Stimulated activated CD4-positive, alpha-beta T cell treated with anti-CD3 and anti-CD28 coated beads, TNF-alpha, amount 100 ng/mL, for 48 hours (primary cell): ENCODE measurements at places on chromosomes 12 and 14.

GRCh38 chr12:240566-240965, 22.1 kb downstream of the SLC6A13 start:
- no peak for DNase-seq

DNA sequence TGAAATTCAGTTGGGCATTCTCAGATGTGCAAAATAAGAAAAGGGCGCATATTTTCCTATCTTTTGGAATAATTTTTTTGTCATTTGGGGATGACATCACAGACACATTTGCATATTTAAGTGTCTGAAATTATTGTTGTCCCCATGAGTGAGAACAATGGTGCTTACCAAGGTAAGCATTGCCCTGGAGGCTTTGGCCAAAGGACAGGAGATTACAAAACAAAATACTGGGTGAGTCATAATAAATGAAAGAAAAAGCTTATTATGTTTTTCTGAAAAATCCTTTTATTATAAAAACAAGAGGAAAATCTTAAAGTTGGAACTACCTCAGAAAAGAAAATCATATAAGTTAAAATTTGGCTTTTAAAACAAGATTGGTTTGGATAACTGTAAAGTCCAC, 254.9 kb downstream of the BTG1 start:
- DNase-seq = no peak

GRCh38 chr14:69876221-69876847, 2.9 kb upstream of the SMOC1 start:
- DNase-seq = no peak

DNA sequence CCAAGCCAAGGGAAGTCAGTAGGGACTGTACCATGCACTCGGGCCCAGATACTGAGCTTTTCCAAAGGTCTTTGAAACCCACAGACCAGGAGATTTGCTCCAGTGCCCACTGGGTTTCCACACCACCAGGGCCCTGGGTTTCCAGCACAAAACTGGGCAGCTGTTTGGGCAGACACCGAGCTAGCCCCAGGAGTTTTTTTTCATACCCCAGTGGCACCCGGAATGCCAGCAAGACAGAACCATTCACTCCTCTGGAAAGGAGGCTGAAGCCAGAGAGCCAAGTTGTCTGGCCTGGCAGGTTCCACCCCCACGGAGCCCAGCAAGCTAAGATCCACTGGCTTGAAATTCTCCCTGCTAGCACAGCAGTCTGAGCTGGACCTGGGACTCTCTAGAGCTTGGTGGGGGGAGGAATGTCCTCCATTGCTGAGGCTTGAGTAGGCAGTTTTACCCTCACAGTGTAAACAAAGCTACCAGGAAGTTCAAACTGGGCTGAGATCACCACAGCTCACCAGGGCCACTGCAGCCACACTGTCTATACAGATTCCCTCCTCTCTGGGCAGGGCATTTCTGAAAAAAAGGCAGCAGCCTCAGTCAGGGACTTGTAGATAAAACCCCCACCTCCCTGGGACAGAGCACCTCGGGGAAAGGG, 793.7 kb downstream of the RPS29 start:
- no peak for DNase-seq

DNA sequence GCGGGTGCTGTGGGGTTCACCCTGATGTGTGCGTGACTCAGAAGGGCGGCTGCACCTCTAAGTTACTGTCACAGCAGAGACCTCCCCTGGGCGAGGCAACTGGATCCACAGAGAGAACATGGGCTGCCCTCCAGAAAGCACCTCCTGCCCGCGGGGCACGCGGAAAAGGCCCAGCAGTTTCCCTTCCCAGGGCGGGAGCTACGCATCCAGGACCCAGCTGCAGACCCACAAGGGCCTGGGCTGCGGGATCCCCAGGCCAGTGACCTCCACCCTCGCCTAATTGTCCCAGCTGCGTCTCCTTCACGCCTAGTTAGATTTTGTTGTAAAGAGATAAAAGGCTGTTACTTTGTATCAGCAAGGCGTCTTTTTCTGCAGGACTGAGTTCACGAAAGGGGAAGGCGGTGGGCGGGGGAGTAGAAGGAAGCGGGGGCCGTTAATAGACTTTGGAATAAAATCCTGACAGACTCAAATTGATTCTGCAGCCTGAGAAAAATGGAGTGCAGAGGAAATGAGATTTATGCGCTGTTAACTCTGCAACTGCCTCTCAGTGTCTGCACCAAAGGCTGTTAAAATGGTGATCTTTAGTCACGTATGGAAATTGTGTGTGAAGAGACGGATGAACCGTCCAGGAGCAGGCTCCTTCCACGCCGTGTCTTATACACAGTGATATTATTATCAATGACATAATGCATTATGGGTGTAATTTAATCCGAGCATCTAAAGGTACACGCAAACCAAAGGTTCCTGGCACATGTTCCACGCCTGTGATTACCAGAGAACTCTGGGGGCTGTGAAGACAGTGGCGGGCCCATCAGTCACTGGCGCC, 65.9 kb upstream of the FBRSL1 start:
- no peak for DNase-seq

DNA sequence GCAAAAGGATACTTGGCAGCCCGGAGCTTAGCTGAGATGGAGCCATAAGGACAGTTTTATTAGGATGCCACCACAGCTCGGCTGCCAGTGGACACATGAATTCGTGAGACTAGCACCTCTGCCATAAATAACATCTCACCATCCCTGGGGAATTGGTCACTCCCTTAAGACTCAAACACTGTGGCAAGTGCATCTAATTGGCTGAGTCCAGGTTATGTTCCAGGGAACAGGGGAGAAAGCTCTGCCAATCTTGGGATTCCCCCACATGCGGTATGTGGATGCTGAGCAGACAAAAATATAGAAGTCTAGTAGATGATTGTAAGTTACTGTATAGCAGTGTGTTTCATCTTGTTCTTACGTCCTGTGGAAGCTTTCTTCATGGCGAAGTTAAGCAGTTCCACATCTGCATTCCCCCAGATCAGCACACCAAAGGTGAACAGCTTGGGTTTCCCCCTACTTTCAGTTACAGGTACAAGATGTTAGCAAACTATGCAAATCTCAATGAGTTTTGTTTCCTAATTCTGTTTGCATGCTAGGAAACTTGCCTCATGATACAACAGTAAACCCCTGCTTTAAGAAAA, 131.1 kb downstream of the ETV6 start:
- no peak for DNase-seq

GRCh38 chr12:49230805-49231194, 34.1 kb upstream of the TUBA1C start:
- no peak for DNase-seq

DNA sequence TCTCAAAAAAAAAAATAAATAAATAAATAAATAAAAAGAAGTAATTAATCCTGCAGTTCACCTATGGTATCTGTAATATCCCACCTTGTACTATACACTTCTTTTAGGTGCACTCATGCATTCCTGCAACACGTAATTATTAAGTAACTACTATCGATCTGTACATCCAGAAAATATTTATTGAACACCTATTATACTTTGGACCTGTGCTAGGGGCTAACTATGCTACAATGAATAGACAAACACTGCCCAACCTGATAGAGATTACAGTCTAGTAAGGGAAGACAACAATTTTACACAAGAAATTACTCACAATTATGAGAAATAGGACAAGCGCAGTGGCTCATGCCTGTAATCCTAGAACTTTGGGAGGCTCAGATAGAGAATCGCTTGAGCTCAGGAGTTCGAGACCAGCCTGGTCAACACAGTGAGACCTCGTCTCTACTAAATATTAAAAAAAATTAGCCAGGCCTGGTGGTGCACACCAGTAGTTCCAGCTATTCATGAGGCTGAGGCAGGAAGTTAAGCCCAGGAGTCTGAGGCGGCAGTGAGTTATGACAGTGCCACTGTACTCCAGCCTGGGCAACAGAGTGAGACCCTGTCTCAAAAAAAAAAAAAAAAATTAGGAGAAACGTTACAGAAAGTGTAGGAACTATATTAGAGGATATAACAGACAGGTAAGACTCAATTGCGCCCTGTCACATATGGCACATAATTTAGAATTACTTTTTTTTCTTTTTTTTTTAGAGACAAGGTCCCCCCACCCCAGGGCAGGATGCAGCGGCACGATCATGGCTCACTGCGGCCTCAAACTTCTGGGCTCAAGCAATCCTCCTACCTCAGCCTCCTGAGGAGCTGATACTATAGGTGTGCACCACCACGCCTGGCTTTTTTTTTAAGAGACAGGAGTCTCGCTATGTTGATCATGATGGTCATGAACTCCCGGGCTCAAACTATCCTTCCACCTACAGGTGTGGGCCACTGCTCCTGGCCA, 1.2 kb downstream of the NRDE2 start:
- no peak for DNase-seq

DNA sequence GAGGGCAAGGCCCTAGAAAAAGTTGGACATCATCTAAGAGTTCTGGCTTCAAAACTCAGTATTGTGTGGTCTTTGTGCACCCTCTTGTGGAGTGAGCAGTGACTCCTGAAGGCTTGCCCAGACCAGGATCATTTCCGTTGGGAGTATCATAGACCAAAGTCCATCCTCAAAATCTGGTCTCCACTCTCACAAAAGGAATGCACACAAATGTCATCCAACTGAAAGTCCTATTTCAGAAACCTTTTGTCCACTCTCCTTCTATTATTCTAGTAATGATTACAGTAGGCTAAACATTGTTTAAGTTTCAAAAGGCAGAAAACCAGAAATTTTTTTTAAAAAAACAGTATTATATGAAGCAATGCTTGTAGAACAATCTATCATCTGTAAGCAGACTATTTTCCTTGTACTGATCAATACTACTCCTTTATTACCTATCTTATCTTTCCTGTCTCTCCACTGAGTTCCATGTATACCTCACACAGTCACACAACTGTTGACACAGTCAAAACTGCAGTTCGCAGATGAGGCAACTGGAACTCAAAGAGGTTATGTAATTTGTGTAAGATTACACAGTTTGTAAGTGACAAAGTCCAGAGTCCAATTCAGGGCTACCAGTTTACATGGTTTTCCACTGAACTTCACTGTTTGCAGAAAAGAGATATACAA, 41.4 kb downstream of the COX16 start:
- no peak for DNase-seq

- no peak for DNase-seq
These were observed 198.6 kb downstream of the CCDC91 start for GRCh38 chr12:28388879-28389278.

DNA sequence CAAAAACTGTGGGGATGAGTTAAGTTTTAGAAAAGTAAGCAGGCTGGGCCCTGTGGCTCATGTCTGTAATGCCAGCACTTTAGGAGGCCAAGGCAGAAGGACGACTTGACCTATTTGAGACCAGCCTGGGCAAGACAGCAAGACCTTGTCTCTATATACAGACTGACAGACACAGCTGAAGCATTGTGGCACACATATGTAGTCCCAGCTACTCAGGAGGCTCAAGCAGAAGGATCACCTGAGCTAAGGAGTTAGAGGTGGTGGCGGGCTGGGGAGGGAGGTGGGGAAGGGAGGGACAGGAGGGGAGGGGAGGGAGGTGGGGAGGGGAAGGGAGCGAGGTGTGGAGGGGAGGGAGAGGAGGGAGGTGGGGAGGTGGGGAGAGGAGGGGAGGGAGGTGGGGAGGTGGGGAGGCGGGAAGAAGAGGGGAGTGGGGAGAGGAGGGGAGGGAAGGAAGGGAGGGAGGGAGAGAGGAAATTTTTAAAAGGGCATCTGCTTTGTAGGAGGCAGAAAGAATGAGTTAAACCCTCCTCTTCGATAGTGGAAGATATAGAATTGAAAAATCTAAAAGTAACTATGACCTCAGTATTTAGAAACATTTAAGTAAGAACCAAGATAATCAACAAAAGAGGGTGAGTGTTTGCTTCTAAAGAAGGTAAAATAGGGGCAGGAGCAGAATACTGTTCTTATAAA, 30.9 kb downstream of the MED13L start:
- DNase-seq = no peak

DNA sequence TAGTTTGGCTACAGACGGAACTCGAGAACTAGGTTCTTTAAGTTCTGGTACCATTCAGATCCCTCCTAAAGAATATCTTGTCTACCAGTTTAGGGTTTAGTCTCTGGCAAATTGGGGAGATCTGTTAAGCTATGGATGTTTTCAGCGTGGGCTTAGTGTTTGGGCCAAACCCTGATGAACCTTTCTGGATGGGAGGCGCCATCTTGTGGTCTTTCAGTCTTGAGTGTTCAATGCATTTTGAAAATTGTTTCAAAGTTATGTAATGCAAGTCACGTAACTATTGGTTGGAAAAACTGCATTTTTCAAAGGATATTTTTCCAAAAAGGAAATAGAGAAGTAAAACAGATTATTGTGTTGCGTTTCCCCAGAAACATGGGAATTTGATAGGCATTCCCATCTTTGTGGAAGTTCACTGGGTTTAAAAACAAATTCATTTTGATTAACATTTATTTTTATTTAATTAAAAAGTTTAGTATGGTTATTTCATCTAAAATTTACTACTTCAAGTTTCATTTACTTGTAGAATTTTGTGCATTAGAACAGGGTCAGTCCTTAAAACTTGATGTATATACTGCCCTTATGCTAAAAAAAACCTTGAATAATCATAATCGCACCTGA, 169.0 kb downstream of the PRIMA1 start:
- DNase-seq = no peak

- no peak for DNase-seq
These were observed 155.8 kb downstream of the NTF3 start for GRCh38 chr12:5587711-5588121.

DNA sequence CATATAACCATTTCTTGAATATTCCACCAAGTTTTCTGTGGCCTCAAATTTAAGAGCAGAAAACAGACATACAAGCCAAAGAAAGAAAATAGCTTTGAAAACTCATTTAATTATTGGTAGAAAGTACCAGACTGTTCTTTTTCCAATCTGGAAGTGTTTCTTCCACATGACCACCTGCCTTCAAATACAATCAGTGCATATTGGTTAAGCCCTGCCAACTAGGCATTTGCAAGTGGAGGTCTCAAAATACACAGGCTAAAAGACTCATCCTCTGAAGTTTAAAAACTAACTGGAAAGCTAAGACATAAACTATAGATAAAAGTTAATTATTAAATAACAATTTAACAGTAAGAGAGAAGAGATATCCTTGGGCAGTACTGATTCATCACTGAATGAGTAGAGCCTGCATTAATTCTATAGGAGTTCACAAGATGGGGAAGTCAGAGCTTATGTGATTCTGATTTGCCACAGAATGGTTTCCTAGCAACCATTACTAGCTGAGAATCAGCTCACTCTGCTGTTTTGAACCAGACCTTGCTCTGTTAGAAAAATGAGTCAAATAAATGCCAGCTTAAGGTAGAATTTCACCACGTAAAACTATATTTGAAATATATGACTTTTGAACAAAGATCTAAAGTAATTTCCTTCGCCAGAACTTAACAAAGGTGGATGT, 433.8 kb downstream of the FUT8 start:
- no peak for DNase-seq

DNA sequence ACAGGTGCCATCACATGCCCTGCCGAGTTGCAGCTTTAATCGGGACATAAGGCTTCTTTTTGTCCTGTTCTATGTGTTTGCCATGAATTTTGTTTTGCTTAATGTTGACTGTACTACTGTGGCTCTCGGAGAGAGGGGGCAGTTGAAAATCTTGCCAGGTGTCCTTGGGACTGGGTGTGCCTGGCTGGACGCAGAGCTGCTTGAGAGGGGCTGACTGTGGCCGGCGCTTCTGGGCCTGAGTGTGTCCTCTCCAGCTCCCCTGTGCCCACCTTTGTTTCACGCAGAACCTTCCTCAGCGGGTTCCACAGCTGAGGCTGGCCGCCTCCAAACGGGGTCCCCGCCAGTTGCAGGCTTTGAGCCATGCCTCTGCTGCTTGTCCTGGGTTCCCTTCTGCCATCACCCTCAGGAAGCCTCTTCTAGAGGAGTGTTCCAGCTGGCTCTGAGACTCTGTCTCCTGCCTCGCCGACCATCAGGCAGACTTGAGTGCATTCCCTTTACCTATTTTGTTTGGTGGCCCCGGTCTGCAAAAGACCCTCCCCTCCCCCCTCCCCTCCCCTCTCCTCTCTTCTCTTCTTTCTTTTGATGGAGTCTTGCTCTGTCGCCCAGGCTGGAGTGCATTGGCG, 49.7 kb downstream of the DDX51 start:
- no peak for DNase-seq
